HFFc6 (cell line): ENCODE measurements at places on chromosomes 11 and 22.
A peak's percentile ranks its signal among the peaks of the same experiment; 100 is the strongest.

DNA sequence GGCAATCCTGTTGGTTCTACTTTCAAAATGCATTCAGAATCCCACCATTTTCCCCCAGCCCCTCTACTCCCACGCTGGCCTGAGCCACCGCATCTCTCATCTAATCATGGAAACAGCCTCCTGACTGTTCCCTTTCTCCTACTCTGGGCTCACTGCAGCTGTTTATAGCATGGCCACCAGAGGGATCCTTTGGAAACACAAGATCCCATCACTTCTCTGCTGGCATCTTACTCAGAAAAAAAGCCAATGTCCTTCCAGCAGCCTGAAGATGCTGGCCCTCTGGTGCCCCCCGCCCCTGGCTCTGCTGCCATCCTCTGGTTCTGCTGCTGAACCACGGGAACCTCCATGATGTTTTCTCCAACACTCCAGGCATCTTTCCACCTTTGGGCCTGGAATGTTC lies 11.1 kb downstream of the MS4A8 start:
- peak; percentile 2 for DNase-seq

DNA sequence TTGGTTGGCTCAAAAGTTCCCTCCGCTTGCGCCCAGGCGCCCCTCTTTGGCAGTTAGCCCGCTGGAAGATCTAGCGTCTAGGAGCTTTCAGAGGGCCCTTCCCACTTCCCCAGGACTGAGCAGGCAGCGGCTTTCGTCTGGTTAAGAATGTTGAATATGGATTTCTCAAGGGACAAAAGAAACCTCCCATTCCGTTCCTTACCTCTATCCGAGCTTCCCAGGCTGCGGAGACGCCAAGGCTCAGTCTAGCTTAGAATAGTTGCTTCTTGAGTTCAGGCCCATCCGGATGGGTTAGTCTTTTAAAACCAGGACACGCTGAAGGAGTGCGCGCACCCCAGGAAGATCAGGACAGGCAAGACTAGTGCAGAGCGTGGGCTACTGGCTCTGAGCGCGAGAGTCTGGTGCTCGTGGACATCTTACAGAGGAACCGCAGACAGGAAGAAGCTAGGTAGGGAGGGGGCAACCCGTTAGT lies 1.6 kb downstream of the NELL1 start:
- no peak for DNase-seq

DNA sequence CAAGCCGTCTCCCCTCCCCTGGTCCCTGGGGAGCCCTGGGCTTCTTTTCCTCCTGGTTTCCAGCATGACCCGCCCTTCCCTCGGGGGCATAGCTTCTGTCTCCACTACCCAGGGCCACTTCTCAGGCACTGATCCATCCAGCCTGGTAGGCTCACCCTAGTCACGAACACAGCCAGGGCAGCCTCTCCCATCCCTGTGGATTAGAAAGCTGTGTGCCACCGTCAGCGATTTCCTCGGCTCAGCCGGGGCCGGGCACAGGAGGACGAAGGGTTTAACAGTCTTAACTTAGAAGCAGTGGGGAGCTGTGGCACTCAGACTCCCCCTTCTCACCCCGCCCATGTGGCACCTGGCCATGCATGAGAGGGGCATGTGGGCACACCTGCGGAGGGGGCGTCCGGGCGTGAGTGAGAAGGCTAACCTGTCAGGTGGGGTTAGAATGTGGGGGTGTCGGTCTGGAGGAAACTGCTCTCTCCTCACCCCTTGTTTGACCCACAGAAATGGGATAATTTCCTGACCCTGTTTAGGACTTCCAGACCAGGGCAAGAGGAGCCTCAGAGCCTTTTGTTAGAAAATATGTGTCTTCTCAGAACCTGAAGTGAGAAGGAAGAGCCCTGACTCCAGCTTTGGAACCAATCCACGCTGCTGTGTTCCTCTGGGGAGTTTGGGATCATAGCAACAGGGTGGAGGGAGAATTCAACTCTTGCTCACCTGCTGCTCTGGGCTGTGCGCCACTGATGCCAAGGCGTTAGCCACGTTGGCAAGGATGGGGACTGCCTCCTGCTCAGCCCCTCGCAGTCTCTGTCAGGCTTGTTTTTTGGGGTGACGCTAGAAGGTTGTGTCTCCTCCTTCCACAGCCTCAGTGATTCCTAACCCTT lies 14.6 kb downstream of the GLB1L2 start:
- no peak for DNase-seq

DNA sequence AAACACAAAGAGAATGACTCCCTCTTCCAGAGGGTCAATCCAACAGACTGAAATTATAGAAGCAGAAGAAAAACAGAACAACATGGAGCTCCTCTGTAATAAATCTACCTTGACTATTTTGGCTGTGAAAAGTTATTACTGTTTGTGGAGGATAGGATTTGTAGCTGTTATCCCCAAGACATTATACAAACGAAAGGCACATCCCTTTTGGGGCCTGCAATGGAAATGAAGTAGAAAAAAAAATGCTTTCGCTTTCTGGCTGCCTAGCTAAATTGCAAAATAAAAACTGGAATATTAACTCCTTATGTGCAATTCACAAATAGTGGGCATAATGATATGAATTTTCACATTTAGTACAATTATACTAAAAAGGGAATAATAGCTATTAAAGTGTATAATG lies 123.8 kb upstream of the CCDC179 start:
- no peak for DNase-seq

GRCh38 chr22:31497148-31497938 lies 1.0 kb downstream of the SFI1 start:
- no peak for DNase-seq
